Mesothelial cell of epicardium (in vitro differentiated cells): ENCODE measurements at places on chromosomes 16 and 17.

DNA sequence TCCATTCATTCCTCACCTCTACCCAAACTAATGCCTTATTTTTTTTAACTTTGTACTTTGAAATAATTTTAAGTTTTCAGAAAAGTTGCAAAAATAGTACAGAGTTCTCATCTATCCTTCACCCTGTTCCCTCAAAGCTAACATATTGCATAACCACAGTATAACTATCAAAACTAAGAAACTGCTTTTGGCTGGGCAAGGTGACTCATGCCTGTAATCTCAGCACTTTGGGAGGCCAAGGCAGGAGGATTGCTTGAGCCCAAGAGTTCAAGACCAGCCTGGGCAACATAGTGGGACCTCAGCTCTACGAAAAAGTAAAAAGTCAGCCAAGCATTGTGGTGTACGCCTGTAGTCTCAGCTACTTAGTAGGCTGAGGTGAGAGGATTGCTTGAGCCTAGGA is 147.7 kb downstream of the SKAP1 start:
- DNase-seq: no peak

DNA sequence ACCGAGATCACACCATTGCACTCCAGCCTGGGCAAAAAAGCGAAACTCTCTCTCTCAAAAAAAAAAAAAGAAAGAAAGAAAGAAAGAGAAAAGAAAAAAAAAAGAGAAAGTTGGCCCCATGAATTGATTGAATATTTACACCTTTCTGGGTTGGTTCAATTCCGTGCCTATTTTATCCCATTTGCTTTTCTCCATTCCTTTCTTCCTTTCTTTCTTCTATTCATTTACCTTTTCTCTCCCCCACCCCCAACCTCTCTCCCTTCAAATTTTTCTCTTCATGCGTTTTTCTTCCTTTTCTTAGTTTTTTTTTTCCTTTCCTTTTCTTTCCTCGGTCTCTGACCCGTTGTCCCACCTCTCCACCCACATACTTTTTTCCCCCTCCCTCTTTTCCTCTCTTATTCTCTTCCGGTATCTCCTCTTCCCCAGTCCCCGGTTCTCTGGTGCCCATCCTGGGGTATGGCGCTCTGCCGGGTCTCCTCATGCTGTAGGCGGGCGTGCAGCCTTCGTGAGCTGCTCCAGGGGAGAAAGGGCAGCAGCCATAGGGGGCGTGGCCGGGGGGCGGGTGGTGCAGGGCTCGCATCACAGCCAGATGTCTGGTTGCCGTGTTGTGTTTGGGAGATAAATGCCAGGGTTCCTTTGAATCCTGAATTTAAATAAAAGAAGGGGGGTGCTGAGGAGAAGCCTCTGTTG is 5.3 kb upstream of the COL1A1 start:
- DNase-seq: peak; percentile 67

DNA sequence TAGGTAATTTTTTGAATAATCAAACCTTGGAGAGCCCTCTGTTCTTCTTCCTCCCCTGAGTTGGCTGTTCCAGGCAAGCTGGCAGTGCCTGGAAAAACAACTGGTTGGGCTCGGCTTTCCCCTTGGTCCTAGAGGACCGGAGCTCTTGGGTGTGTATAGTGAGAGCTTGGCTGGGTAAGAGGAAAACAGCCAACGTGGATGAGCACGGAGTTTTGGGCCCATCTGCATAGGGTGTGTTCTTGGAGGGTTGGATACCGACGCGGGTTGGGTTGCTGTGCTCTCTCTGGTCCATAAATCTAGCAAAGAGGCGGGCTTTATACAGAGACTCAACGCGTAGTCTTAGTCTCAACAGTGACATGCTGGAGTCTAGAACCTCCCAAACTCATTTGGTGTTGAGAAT is 23.2 kb downstream of the ITGB3 start:
- no peak for DNase-seq

GRCh38 chr16:11557801-11558200 is 28.9 kb downstream of the LITAF start:
- no peak for DNase-seq

DNA sequence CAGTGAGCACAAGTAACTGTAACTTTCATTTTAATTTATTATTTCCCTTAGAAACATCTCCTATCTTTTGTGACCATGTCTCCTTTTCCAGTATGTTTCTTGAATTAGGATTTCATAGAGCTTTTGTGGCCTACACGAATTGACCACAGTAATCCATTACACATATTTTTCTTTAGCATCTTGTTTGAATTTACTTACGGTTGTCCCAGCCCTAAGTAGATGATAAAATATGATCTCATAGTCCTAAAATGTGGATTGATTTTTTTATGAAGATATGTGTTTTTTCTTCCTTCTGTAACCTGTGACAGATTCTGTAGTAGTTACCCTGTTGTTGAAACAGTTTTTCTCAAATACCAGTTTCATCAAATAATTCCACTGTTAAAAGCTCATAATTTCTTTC is 61.5 kb downstream of the NF1 start:
- DNase-seq: no peak

- no peak for DNase-seq
Observed at GRCh38 chr16:4309833-4310266, 6.0 kb upstream of the GLIS2 start.

DNA sequence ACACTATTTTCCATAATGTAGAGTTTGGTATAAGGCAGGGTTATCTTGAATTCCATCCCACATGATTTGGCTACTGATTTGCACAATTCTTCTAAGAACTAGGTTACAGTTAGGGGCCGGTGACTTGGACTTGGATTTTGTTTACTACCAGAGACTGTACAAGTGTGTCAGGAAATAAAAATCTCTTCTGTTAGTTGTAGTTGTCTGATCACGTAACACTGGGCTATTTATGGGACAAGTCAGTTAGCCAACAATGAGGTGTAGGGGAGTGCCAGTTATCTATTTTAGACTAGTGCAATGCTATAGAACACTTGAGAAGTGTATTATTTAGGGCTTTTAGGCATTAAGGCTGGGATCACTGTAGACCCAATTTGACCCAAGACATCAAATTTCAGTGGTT is 39.7 kb upstream of the GHDC start:
- DNase-seq: no peak

- no peak for DNase-seq
Observed at GRCh38 chr16:12811441-12812383, 8.0 kb upstream of the CPPED1 start.

DNA sequence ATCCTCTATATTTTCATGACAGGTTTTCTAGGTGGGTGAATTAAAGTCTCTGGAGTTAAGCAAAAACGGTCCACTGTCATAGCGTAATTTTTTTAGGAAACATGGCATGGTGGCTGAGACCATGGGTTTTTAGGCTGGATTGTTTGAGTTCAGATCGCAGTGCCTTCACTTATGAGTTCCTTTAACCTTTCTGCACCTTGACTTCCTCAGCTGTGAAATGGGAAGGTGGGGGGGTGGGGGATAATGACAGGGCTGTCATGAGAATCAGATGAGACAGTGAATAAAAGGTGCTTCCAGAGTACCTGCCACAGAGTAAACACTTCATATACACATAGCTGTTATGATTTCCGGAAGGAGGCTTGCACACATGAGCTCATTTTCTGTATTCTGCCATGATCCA is 11.8 kb downstream of the PRCD start:
- DNase-seq: no peak
